ENCODE measurements at places on chromosomes 12 and 14.

GRCh38 chr12:9615420-9616136 is 7.9 kb upstream of the KLRB1 start:
- DNase-seq: no peak

GRCh38 chr14:76484355-76484754 is 108.4 kb downstream of the ESRRB start:
- no peak for DNase-seq

GRCh38 chr12:110199339-110200123 is 75.4 kb downstream of the IFT81 start:
- no peak for DNase-seq

GRCh38 chr12:20445687-20446086 is 77.3 kb downstream of the PDE3A start:
- no peak for DNase-seq

GRCh38 chr12:11881835-11882234 is 188.9 kb upstream of the BCL2L14 start:
- no peak for DNase-seq

- no peak for DNase-seq
Observed at GRCh38 chr14:90724866-90725265, 91.4 kb downstream of the TTC7B start.

GRCh38 chr12:9899209-9899608 is 17.9 kb downstream of the KLRF2 start:
- no peak for DNase-seq

DNA sequence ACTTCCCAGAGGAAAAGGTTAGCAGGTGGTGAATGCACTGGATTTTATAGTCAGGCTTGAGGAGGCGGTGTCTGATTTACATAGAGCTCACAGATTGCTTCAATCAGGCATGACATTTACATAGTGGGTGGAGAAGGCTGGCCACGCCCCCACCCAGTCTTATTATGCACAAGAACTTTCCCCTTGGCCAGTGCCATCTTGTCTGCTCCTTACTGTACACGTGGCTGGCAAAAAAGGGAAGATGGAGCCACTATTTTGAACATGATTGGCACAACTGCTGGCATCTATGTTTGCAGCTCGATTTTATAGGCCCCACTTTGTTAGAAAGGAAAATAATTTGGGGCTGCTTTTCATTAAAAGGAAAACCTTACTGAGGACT is 10.9 kb upstream of the LGMN start:
- no peak for DNase-seq

GRCh38 chr12:109541413-109541726 is 31.9 kb downstream of the MMAB start:
- DNase-seq: no peak

GRCh38 chr14:58697266-58697929 is 59.6 kb downstream of the DACT1 start:
- no peak for DNase-seq

GRCh38 chr12:119363490-119363889 is 29.0 kb downstream of the CCDC60 start:
- DNase-seq: no peak

- no peak for DNase-seq
Observed at GRCh38 chr14:45716572-45716971, 463.6 kb upstream of the MIS18BP1 start.

DNA sequence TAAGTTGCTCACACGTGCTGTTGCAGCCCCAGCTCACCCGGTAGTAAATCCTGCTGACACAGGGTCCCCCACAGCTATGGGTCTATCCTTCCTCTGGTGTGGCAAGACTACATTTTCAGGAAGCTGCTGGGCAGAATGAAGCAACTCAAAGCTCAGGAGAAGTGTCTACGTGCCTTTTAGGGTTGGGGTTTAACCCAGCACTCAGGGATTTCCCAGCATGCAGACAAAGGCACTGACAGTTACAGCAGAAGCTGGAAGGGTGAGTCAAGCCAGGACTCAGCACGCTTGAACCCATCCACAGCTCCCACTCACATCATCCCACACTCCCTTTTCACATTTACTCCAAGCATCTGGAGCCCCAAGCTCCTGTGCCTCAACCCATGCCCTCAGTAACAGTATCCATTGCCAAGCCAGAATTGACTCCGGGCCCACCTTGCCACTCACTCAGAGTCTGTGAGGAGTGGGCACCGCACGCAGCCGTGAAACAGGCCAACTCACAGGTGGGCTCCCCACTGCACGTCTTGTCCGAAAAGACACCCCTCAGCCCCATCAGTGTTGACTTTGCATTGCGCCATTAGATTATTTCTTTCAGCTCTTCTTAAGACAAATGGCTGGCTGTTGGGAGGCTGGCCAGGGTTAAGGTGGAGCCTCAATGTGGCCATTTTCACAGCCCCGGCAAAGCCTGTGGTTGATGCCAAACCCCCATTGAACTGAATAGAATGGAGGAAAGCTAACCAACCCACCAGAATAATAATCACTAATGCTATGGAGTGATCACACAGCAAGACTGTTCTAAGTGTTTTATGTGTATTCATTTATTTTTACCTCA is 59.6 kb downstream of the ZFP36L1 start:
- no peak for DNase-seq

DNA sequence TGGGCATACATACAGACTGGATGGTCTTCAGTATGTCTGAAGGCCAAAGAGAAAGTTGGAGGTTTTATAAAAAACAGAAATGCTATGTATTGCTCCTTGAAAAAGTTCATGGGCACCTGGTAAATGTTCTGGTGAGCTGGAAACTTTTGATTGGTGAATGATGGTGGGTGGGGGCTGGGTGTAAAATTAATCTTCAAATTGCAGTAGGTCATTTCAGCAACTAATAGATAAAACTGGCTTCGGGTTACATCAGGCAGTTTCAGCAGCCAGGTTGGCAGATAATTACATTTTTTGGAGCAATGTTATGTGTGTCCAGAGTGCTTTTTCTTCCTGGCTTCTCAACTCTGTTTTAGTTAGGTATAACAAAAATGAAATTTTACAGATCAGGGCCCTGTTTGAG is 35.3 kb downstream of the SDR9C7 start:
- no peak for DNase-seq

DNA sequence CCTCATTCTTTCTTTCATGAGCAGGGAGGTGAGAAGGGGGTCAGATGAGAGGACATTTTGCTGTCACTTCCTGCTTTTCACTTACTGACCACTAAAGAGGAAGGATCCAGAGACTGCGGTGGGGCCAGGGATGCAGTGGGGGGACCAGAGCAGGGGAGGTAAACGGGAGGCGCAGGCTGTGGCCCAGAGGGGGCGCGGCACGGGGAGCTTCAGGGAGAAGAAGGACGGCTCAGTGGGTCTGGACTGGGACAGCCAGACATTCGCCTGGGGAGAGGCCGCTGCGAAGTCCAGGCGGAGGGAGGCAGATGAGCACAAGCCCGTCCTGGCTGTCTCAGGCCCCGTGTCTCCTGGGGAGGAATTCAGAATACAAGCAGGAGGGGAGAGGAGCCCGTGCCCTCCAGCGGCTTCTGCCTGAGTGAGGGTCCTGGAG is 41.2 kb downstream of the SLC6A12 start:
- no peak for DNase-seq

GRCh38 chr14:105093038-105093430 is 27.8 kb upstream of the GPR132 start:
- no peak for DNase-seq

GRCh38 chr12:108712165-108712924 is 19.0 kb downstream of the CORO1C start:
- no peak for DNase-seq

GRCh38 chr12:110107369-110108281 is 16.5 kb upstream of the IFT81 start:
- no peak for DNase-seq

- no peak for DNase-seq
Observed at GRCh38 chr12:100789146-100789545, 5.4 kb upstream of the ANO4 start.

DNA sequence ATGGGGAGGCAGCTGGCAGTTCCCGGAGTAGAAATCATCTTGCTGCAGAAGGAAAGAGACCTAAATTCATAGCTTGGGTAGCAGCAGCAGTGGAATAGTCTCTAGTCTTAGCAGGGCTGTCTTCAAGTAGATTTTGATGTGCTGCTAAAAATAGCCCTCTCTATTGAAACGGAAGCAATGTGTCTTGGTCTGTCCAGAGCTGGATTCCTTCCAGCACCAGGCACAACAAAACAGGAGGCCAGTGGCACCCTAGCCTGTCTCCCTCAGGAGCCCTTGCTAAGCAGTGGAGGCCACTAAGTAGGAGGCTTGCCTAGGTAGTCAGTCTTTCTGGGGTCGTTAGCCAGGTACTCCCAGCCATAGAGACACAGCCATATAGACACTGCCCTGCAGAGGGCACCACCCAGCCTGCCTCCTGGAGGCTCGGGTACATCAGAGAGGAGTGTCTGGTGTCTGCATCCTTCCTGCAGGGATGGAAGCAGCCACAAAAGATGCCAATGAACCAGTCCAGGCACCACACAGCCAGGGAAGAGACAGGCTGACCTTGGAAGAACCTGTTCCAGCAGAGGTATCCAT is 97.5 kb downstream of the CRACR2A start:
- no peak for DNase-seq

DNA sequence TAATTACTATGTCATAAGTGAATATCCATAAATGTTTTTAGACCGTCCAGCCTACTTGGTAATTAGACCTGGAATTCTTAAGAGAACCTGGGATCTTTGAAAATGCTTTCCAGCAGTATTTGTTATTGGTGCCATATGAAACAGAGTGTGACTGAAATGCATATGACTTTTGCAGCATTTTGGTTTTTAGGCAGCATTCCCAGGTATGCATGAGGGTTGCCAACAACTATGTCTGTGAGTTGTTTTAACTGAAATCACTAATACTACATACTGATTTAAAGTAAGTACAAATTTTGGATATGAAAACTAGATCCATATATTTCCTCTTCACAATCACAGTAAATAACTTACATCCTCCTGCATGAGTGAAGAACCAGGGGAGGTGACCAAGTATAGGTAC is 437.7 kb upstream of the FAR2 start:
- no peak for DNase-seq

GRCh38 chr14:59262717-59263454 is 74.4 kb downstream of the DAAM1 start:
- no peak for DNase-seq

DNA sequence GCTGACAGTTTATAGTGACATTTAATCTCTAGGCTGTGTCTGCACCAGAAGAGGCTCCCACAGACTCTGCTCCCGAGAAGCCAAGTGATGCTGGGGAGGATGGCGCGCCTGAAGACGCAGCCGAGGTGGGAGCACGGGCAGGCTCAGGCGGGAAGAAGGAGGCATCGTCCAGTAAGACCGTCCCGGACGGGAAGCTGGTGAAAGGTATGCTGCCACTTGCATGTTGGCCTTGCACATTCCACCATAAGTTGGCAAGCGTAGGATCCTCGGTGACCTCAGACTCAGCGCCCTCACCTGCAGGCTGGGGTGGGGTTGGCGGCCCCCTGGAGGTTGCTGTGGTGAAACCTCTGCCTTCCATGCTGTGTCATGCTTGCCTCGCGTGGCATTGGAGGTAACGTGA is 45.6 kb downstream of the SFSWAP start:
- DNase-seq: no peak

GRCh38 chr14:100824901-100825712 is 811 bp upstream of the MEG3 start:
- DNase-seq: no peak

GRCh38 chr12:46265734-46266133 is 3.1 kb downstream of the SLC38A1 start:
- DNase-seq: no peak

- DNase-seq: no peak
Observed at GRCh38 chr14:20760950-20761349, 7.3 kb upstream of the EDDM3B start.

DNA sequence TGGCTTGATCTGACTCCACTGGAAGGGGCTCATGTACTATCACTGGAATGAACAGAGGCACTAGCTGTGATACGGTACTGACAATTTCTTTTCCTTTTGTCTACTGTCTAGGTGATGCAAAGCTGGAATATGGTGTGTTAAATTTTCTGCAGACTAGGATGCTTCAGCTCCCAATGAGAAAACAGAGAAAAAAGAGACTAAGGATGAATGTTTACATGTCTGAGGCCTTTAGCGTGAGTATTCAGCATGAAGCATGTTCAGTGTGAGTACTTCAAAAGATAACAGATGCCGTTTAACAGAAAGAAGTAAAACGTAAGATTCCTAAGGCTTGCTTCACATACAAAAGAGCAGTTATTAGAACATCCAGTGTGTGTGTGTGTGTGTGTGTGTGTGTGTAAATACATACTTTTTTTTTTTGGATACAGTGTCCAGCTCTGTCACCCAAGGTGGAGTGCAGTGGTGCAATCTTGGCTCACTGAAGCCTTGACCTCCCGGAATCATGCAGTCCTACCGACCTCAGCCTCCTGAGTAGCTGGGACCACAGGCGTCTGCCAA is 92.3 kb upstream of the FERMT2 start:
- no peak for DNase-seq

- no peak for DNase-seq
Observed at GRCh38 chr12:67460388-67460787, 188.2 kb upstream of the DYRK2 start.

- DNase-seq: no peak
Observed at GRCh38 chr14:39015360-39015961, 87.6 kb downstream of the SEC23A start.

DNA sequence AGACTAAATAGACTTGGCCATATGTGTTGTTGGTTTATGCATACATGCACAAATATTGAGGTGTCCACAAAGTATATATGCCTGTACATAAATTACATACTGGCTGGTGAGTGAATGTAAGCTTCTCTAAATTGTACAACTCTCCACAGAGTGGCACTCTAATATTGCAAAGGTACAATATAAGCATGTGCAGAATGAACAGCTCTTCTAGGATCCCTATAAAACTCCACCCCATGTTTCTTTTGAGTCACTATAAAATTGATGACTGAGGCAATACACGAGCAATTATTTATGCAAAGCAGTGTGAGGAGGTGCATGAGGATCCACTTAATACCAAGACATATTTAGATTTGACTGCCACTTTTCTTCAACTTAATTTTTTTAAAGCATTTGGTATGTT is 172.2 kb downstream of the NAV3 start:
- DNase-seq: no peak

- DNase-seq: no peak
Observed at GRCh38 chr14:84961637-84962036, 568.3 kb upstream of the FLRT2 start.
